Lower lobe of right lung (tissue), 2 donors: ENCODE measurements at places on chromosomes 5 and 9. TPM values are rescaled to one million over a fixed set of nuclear protein-coding genes. Genes with fewer than 3 reads are reported as not detected.

GRCh38 chr9:95822583-95823431 lies 52.7 kb upstream of the ERCC6L2 start:
- H3K4me3 ChIP-seq: no peak overlapping the region
- H3K4me1 ChIP-seq: peaks cover 8% of the 10 kb centered on the region
- H3K27ac ChIP-seq: no peak overlapping the region
- no peaks in the 10 kb centered on the region for H3K36me3 ChIP-seq
- DNase-seq: no peak

DNA sequence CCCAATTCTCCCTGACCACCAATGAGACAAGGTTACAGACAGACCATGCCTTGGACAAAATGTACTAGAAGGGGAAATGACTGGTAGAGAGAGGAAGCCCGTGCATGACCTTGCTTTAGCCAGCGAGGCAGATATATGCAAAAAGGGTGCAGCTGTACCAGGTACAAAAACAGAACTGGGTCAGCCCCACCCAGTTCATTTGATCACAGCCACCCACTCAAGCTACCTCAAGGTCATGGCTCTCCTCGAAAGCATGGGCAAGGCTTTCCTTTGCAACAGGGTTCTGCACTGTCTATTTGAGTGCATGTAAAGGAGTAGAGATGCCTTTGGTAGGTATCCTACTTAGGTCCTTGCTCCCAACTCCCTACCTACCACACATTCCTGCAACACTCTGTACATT lies 33.3 kb downstream of the TLE1 start:
- H3K36me3 ChIP-seq: peaks cover 7% of the 10 kb centered on the region
- peaks cover 8% of the 10 kb centered on the region for H3K4me1 ChIP-seq
- H3K27me3 ChIP-seq: no peaks in the 10 kb centered on the region
- no peak for DNase-seq
- H3K27ac ChIP-seq: no peak overlapping the region

- no peak overlapping the region for H3K4me3 ChIP-seq
- H3K4me1 ChIP-seq: no peaks in the 10 kb centered on the region
- no peaks in the 10 kb centered on the region for H3K27me3 ChIP-seq
- no peak overlapping the region for H3K27ac ChIP-seq
Observed at GRCh38 chr5:122612901-122613300, 162.0 kb upstream of the SNX2 start.

DNA sequence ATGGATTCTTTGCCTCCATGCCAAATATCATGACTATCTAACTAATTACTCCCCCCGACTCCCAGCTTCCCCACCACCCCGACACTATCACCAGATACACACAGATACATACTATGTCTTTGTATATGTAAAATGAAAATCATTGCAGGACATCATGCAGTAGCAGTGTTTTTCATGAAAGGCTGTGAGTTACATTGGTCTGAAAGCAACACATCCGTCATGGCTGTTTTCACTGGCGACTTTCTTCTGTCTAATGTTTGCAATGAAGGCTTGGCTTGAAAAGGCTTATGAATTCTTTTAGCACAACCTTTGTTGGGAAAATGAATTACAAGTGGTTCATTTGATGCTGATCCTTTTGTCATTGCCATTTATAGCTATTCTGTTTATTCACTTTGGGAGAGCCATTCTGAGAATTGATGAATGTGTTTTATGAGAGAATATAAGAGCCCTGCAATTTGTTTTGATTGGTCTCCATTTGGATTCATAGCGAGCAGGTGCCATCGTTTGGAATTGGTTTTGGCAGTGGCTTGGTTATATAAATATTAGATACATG lies 103.4 kb downstream of the PIP5K1B start:
- no peaks in the 10 kb centered on the region for H3K27me3 ChIP-seq
- DNase-seq: no peak
- H3K4me3 ChIP-seq: no peak overlapping the region

GRCh38 chr5:95780597-95780996 lies 41.9 kb downstream of the GLRX start:
- no peak for DNase-seq
- peak overlapping the region; percentile 48 for H3K27ac ChIP-seq
- H3K27me3 ChIP-seq: no peaks in the 10 kb centered on the region
- H3K4me3 ChIP-seq: no peak overlapping the region

GRCh38 chr9:125982798-125983406 lies 235.7 kb downstream of the PBX3 start:
- no peaks in the 10 kb centered on the region for H3K36me3 ChIP-seq
- no peaks in the 10 kb centered on the region for H3K4me1 ChIP-seq
- no peaks in the 10 kb centered on the region for H3K27me3 ChIP-seq
- H3K27ac ChIP-seq: no peak overlapping the region

GRCh38 chr5:151688436-151688835 lies 1.7 kb upstream of the SPARC start:
- H3K4me1 ChIP-seq: peaks cover 25% of the 10 kb centered on the region
- H3K27ac ChIP-seq: peak overlapping the region; percentile 86

DNA sequence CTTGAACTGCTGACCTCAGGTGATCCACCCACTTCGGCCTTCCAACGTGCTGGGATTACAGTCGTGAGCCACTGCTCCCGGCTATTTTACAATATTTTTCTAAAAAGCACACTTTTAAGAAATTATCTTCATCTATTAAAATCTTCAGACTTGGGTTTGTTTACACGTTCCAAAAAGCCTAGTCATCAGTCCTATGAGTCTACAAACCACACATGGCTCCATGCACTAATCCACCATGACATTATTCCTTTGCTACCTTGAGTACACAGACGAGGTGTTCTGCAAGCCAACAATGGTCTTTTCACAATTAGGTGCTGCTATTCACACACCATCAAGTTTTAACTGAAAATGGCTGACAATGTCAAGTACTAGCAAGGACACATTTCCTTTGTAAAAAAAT lies 41.0 kb downstream of the TRPM6 start:
- H3K36me3 ChIP-seq: no peaks in the 10 kb centered on the region
- H3K27me3 ChIP-seq: no peaks in the 10 kb centered on the region
- H3K4me3 ChIP-seq: no peak overlapping the region
- DNase-seq: no peak
- H3K4me1 ChIP-seq: no peaks in the 10 kb centered on the region
- no peak overlapping the region for H3K27ac ChIP-seq

- H3K27me3 ChIP-seq: no peaks in the 10 kb centered on the region
- DNase-seq: no peak
- no peak overlapping the region for H3K4me3 ChIP-seq
- no peaks in the 10 kb centered on the region for H3K36me3 ChIP-seq
- H3K4me1 ChIP-seq: peaks cover 37% of the 10 kb centered on the region
Observed at GRCh38 chr9:94086486-94087345, 2.5 kb downstream of the PTPDC1 start.

DNA sequence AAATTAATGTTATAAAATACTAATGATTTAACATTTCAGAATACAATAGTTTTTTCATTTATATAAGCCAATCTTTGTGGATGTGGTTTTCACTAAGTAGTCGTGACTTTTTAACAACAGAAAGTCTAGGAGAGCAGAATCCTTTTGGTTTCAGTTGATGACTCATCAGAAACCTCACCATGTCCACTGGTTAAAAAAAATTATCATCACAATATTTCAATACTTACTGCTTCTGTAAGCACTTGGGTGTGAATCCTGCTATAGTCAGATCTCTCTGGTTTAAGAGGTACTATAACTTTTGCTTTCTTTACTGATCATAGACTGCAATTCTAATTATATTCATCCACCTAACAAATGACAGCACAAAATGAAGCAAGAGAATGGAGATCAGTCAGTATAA lies 77.2 kb downstream of the MRPS30 start:
- H3K4me1 ChIP-seq: no peaks in the 10 kb centered on the region
- H3K4me3 ChIP-seq: no peak overlapping the region
- DNase-seq: no peak
- no peaks in the 10 kb centered on the region for H3K27me3 ChIP-seq

- DNase-seq: no peak
- H3K4me3 ChIP-seq: no peak overlapping the region
- H3K27ac ChIP-seq: no peak overlapping the region
- no peaks in the 10 kb centered on the region for H3K27me3 ChIP-seq
- H3K36me3 ChIP-seq: peaks cover 77% of the 10 kb centered on the region
Observed at GRCh38 chr9:127446713-127447415, 4.3 kb downstream of the RPL12 start.

GRCh38 chr5:6638236-6638635 lies 5.0 kb downstream of the SRD5A1 start:
- H3K27me3 ChIP-seq: no peaks in the 10 kb centered on the region
- no peaks in the 10 kb centered on the region for H3K36me3 ChIP-seq
- H3K4me1 ChIP-seq: peaks cover 15% of the 10 kb centered on the region
- H3K4me3 ChIP-seq: no peak overlapping the region
- DNase-seq: no peak
- H3K27ac ChIP-seq: no peak overlapping the region

- no peaks in the 10 kb centered on the region for H3K36me3 ChIP-seq
- H3K27me3 ChIP-seq: no peaks in the 10 kb centered on the region
- no peak for DNase-seq
- H3K4me1 ChIP-seq: no peaks in the 10 kb centered on the region
- H3K4me3 ChIP-seq: no peak overlapping the region
Observed at GRCh38 chr5:100546001-100546400, 10.8 kb downstream of the FAM174A start.

- peaks cover 30% of the 10 kb centered on the region for H3K27me3 ChIP-seq
- H3K36me3 ChIP-seq: no peaks in the 10 kb centered on the region
- peak overlapping the region; percentile 69 for H3K27ac ChIP-seq
- H3K4me1 ChIP-seq: peaks cover 22% of the 10 kb centered on the region
- DNase-seq: no peak
- H3K4me3 ChIP-seq: no peak overlapping the region
Observed at GRCh38 chr9:137293094-137293481, 9.0 kb downstream of the NRARP start.

DNA sequence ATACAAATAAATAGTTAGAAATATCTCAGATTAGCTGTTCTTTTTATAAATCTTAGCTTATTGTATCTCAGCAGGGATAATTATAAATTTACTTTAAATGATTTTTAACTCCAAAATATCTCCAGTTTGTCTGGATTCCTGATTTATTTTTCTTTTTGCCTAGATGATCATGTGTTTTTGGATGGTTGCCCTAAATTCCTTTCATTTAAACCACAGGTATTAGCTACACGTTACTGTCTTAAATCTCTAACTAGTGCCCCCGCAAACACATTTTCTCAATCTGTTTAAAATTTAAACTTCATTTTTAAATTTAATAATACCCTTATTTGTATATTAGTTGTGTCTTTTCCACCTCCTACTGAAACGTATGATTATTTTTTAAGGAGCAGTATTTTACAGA lies 5.6 kb downstream of the FER start:
- no peak overlapping the region for H3K4me3 ChIP-seq
- H3K36me3 ChIP-seq: no peaks in the 10 kb centered on the region
- DNase-seq: no peak
- no peaks in the 10 kb centered on the region for H3K27me3 ChIP-seq
- H3K27ac ChIP-seq: no peak overlapping the region

DNA sequence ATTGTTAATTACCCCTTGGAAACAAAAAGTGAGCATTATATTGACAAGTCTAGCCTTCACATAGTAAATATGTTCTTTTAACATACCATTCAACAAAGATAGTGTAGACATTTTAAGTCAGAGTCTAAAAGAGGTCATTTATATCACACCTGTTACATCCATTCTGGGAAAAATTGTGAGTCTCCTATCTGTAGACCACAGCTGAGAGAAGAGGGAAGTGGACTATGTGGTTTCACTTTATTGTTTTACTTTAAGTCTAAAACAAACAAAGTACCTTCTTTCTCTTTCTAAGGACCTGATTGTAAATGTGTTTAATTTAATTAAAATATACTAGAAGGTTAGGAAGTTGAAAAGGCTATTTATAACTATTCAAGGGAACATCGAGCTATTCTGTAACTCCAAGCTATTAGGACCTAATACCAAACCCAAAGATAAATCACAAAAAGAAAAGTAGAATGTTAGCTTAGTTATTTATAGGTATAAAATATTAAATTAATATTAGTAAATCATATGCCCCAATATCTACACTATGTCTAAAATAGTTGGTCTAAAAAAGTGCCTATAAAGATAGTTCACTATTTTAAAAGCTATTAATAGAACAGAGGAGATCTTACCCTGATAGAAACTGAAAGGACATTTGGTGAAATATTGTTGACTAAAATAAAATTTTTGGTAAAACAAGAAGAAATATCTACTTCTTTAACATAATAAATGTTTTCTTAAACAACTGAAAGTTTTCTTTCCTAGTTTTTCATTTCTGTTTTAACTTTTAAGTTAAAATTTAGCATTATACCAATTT lies 134.9 kb downstream of the TMEM167A start:
- no peak for DNase-seq
- no peaks in the 10 kb centered on the region for H3K27me3 ChIP-seq
- no peak overlapping the region for H3K4me3 ChIP-seq
- no peak overlapping the region for H3K27ac ChIP-seq
- no peaks in the 10 kb centered on the region for H3K36me3 ChIP-seq

GRCh38 chr5:68995845-68996545 lies 97.8 kb upstream of the SLC30A5 start:
- H3K27ac ChIP-seq: no peak overlapping the region
- H3K4me1 ChIP-seq: no peaks in the 10 kb centered on the region
- no peaks in the 10 kb centered on the region for H3K27me3 ChIP-seq
- H3K4me3 ChIP-seq: no peak overlapping the region
- no peaks in the 10 kb centered on the region for H3K36me3 ChIP-seq
- DNase-seq: no peak

DNA sequence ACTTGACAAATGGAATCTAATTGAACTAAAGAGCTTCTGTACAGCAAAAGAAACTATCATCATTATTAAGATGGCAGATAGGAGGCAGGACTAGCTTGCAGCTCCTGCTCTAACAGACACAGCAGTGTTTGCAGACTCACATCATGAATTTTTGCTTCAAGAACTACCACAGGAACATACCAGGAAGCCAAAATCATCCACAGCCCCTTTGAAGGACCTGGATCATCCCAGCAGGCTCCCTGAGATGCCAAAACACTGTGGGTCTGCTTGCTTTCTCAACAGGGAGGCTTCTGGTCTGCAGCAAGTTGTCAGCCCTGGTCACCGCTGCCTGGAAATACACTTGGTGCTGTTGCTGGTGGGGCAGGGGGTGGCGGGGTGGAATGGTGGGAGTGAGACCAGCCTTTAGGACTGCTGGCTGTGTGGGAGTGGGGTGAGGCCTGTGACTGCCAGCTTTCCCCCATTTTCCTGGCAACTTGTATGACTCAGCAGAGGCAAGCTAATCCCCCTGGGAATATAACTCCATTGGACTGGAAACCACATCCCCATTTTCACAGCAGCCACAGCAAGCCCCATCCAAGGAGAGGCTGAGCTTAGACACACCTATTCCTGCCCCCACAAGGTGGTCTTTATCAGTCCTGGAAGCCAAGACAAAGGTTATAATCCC lies 533.8 kb upstream of the CYLC2 start:
- no peaks in the 10 kb centered on the region for H3K36me3 ChIP-seq
- no peak overlapping the region for H3K4me3 ChIP-seq
- no peak overlapping the region for H3K27ac ChIP-seq
- H3K27me3 ChIP-seq: no peaks in the 10 kb centered on the region
- no peaks in the 10 kb centered on the region for H3K4me1 ChIP-seq
- no peak for DNase-seq

The FBLL1 gene
- total RNA-seq: not detected

The EGFL7 gene
- 230 TPM for total RNA-seq

The SMIM33 gene
- total RNA-seq: not detected

The KLHL9 gene
- total RNA-seq: 22.7 TPM

The SERF1A gene
- 7.5 TPM for total RNA-seq

The TNFSF15 gene
- total RNA-seq: 5.2 TPM

The MEGF10 gene
- total RNA-seq: 0.30 TPM

The NUTM2F gene
- not detected for total RNA-seq
